ENCODE measurements at places on chromosomes 16 and 17.

DNA sequence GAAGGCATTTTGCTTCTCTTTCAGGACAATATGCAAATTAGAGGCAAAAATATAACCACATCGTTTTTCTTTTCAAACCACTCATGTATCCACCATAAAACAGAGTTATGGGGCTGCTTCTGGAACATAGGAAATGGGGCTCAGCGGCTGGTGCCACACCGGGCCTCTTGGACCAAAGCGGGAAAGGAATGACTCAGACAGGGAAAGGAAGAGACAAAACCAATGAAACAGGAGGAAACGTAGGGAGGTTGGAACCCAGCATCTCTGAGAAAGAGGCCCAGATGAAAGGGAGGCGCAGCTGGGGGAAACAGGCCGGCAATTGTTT is 28.5 kb downstream of the CUEDC1 start:
- no peak for DNase-seq

DNA sequence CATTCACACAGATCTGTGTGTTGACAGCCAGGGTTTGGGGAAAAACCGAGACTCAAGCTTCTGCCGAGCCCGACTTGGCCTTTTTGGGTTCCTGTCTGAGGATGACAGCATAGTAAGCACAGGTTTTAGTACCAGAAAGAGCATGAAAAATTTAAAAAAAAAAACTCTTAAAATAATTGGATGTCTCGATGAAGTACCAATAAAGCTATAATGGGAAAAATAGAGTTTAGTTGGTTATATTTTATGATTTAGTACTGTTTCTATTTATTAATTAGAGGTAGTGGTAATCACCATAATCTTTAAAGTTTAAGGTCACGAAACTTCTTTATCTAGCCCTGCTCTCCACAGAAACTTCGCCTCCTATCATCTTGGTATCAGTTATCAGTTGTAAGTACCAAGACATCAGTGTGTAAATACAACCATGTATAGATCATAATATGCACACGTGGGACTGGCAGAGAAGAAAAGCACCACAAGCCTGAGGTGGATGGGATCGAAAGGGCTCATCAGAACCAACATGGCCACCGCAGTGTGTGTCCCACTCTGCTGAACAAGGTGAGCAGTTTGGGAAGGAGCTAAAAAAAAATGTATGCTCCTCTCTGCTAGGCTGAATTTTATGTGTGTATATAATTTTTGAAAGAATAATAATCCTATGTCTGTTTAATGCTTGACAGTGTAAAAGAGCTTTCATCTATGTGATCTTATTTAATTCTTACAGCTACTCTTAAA is 14.4 kb upstream of the EEF2K start:
- DNase-seq = no peak

DNA sequence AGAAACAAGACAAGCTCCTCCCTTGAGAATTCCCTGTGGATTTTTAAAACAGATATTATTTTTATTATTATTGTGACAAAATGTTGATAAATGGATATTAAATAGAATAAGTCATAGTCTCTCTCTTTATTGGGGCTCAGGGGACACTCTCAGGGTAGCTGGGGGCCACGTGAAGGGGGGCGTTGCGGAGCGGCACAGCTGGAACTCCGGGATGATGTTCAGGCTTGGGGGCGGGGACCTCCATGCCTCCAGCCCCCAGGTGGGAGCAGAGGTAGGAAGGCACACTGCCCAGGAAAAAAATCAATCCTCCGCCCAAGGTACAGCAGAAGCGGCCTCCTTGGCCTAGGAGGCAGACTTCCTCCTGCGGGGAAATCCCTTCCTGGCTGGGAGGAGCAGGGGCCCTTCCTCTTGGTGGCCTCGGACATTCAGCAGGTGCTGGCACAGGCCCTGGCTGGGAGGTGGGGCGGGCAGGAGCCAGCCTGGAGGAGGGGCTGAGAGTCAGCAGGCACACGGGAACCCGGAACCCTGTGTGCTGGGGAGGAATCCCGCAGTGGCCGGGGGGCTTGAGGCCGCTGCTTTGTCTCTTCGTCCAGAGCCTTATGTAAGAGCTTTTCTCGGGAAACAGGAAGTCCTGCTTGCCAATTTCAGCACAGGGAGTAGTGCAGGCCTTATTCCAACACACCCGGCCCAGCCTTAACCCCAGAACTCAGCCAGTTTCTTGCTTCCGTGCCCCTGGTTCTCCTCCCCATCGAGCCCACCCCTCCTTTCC is 591 bp upstream of the TNFSF13 start:
- no peak for DNase-seq

DNA sequence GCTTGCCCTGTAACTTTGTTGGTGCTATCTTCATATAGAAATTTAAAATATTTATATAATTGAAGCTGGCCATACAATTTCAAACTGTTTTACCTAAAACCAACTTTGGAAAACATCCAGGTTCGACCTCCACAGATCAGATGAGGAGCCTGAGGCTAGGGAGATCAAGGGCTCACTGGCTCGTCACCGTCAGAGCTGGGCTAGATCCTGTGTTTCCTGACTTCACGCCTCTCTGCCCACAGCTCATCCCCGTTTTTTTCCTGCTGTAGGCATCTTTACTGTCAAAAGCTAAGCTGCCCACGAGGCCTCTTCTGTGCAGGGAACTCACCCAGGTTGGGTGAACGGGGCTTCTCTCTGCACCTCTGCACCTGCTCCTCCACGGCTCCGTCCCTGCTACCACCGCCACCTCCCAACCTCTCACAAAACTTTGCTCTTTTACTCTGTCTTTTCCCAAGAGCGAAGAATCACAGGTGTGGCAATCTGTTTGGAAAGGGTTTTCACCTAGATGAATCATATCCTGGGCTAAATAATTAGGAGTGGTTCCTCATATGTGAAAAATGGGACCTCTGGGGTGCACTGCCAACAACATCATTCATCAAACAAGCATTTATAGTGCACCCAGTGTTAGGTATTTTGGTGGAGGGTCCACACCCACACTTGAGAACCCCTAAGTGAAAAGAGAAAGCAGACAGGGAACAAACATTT is 24.8 kb upstream of the KDM6B start:
- no peak for DNase-seq

Data from fibroblast of skin of left quadriceps (primary cell).